ENCODE measurements at places on chromosomes 7 and 10.

GRCh38 chr10:66951896-66952295 is 26.1 kb downstream of the LRRTM3 start:
- no peak for DNase-seq

- no peak for DNase-seq
Observed at GRCh38 chr10:34396663-34397062, 418.4 kb downstream of the PARD3 start.

DNA sequence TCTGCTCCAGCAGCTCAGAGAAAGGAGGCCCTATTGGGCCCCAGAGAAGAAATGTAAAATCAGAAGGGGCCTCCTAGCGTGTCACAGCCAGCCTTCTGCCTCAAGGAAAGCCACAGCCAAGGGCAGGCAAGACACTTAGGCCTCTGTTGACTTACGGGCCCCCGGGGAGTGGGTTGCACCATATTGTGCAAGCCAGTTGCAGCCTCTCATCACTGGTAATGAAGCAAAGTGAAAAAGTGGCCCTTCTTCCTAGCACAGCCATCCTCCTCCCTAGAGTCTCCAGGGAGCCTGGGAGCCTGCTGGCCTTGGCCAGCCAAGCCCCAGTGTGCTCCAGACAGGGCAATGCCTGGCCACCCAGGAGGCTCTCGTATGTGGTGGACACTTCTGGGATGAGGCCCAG is 56.2 kb upstream of the GDF10 start:
- DNase-seq: no peak

- no peak for DNase-seq
Observed at GRCh38 chr10:110420401-110421193, 77.1 kb upstream of the DUSP5 start.

GRCh38 chr7:157193274-157193673 is 54.5 kb downstream of the UBE3C start:
- no peak for DNase-seq

DNA sequence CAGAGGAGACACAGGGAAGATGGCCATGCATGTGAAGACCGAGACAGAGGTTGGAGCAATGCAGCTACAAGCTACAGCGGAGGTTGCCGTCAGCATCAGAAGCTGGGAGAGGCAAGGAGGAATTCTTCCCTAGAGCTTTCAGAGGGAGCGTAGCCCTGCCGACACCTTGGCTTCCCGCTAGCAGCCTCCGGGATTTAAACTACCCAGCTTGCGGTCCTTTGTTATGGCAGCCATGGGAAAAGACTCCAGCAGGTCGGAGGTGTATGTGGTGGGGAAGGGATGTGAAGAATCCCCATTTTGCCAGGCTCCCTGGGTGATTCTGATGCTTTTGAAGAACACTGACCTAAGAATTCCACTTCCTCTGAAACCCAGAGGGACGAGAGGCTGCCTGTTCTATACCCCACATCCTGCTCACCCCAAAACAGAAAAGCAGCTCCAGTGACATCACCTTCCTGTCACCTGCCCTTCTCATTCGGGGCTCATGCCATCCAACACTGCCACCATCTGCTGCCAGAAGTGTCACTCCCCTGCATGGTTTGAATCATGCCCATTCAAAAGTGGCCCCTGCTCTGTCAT is 3.3 kb upstream of the SEPHS1 start:
- no peak for DNase-seq

DNA sequence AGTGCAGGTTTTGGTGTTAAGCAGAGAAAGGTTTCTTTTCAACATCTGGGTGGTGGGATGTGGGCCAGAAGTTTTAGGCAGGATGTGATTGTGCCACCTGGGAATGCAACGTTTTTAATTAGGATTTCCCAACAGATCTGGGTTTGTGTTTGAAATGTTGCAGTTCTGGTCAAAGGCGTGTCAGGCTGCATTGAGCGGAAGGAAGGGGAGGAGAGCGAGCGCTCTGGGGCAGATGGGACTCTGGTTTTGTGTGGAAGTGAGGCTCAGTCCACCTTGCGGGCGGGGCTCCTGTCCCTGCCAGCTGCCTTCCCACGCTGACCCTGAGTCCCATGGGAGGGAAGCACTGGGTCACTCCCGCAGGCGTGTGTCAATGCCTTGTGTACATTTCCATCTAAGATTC is 767.7 kb downstream of the KCNMA1 start:
- DNase-seq: no peak

- DNase-seq: no peak
Observed at GRCh38 chr10:127391875-127392274, 157.2 kb upstream of the NPS start.

DNA sequence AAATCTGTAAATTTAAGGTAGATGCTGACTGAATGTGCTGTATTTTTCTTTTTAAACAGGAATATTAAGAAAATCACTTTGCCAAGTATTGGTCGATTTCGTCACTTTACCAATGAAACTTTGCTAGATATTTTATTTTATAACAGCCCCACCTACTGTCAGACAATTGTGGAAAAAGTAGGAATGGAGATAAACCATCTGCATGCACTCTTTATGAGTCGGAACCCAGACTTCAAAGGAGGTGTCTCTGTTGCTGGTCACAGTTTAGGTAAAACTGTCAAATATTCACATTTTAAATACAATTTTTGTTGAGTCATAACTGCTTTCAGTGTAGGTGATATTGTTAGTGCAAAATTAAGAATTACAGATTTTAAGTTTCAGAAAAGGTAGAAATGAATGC is 25.2 kb downstream of the SEC23IP start:
- no peak for DNase-seq

DNA sequence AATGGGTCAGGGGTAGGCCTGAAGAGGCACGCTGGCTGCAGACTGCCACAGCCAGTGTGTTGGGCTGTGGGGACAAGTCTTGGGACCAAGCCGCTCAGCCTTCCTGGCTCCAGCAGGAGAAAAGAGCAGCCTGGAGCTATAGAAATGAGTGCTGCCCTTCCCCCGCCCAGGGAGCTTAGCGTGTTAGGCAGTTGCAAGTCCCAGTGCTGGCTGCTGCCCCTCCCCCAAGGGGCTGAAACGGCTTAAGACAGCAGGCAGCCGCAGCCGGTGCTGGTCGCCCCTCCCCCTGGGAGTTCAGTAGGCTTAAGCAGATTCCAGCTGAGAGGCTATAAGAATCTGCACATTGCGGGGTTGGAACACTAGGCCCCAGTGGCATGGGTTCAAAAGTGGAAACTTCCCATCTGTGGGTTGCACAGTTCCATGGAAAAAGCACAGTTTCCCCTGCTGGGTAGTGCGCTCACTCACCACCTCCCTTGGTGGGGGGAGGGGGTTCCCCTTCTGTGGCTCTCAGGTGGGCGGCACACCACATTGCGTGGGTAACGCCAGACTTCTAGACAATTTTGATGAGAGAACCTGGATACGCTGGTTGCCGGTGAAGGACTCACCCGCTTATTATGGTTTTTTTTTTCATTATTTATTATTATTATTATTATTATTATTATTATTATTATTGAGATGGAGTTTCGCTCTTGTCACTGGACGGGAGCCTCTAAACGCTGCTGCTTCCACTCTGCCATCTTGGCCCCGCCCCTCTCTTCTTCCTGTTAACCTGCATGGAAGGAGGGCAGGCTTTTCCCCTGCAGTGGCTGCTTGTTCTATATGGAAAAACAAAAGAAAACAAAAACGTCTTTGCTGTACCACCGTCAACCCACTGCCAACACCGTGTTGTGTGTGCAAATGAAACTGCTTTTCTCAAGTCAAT is 151.1 kb downstream of the CXCL12 start:
- no peak for DNase-seq

- DNase-seq: no peak
Observed at GRCh38 chr10:87694011-87694794, 34.5 kb downstream of the PAPSS2 start.

GRCh38 chr10:96093948-96094347 is 36.1 kb upstream of the ZNF518A start:
- no peak for DNase-seq

DNA sequence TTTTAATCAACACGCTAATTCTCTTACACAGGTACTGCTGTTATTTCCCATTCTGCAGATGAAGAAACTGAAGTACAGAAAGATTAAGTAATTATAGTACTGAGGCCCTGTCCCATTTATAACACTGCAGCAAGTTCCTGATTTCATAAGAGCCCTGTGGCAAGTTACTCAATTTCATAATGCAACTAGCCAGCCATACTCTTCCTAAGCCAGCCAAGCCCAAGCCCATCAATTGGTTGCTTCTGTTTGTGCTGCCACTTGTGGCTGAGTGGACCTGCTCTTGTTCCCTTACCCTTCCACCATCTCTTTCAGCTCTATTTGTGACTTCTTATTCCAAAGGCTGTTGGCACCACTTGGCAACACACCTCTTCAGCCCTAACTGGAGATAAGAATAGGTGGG is 19.7 kb upstream of the PRPF18 start:
- DNase-seq: no peak

DNA sequence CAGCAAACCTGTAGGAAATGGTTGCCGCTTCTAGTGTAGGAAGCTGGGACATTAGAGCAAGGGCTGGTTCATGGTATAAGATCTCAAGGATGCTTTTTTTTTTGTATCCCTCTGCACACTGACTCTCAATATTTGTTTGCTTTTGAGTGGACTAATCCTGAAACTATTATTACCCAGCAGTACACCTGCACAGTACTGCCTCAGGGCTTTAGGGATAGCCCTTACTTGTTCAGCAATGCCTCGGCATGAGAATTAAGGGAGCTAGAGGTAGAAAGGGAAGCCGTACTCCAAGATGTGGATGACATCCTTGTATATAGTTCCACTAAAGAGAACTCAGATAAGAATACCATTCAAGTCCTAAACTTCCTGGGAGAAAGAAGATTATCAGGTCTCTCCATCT is 70.5 kb downstream of the COPG2 start:
- no peak for DNase-seq

DNA sequence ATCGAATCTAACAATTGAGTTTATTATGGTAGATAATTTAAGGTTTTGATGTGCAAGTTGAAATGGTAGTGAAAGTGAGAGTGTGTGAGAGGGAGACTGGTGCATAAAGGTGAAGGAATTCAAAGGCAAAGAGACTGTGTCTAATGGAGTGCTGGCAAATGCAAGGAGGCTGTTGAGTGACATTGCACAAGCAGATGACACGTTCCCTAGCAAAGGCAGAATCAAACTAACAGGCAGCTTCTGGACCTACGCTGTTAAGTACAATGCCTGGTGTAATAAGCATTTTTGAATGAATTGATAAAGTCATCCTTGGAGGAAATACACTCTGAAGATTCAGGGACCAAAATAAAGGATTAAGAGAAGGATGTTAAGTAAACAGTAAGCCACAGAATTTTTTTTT is 11.7 kb upstream of the GPR141 start:
- no peak for DNase-seq

DNA sequence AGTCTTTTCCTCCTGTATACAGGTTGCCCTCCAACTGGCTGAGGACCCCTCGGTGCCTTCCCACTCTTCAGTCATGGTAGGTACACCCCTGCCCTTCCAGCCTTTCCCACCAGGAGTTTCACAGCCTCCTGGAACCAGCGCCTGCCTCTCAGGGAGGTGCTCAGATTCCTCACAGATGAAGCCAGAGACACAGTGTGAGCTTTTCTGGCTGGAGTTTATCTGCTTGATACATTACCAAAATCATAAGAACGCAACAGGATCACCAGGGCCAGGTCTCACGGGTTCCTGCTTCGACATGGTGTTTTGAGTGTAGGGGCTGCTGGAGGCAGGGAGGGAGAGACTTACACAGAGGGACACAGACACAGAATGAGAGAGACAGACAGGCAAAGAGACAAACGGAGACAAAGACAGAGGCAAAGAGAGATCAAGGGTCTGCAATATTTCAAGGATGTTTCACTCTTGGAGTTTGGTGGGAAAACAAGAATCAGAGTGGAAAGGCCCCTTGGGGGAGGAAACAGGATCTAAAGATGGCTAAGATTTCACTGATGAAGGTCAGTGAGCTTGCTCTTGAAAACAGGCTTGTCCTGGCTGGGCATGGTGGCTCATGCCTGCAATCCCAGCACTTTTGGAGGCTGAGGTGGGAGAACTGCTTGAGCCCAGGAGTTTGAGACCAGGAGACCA is 6.5 kb upstream of the INMT start:
- DNase-seq: no peak

GRCh38 chr7:94571816-94572215 is 62.2 kb downstream of the CASD1 start:
- DNase-seq: no peak

DNA sequence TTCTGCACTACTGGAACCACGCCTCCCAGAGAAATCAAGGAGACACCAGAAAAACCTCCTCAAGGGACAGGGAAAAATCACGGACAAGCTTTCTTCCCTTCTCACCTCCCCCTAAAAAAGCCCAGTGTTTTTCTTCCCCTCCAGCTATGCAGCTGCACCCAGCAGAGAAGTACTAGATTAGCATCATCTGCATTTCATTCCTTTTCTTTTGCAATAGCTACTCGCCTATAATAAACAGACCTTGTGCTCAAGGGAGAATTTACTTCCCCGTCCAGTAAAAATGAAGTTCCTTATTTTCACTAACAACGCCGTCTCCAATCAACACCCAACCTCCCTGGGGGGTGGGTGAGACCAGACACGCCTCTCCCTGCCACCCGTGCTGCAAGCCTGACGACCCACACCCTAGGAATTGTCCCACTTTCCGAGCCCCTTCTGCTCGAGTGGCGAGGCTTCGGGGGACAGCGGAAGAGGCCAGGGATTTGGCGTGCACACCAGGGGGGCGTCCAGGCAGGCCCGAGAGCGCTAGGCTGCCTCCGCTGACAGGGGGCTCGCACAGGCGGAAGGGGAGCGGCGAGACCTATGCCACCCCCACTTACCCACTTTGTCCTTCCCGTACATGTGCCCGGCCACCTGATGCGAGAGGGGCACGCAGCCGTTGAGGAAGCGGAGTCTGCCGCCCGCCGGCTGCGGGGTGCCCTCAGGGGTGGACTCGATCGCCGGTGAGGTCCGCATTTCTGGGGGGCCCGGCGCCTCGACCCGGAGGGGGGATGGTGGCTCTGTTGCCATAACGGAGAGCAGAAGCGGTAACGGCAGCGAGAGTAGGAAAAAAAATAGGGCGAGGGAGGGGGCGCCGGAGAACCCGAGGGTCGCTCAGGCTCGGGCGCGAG is 625 bp downstream of the IPMK start:
- DNase-seq: no peak

GRCh38 chr7:138902161-138902560 is 79.0 kb downstream of the KIAA1549 start:
- no peak for DNase-seq

DNA sequence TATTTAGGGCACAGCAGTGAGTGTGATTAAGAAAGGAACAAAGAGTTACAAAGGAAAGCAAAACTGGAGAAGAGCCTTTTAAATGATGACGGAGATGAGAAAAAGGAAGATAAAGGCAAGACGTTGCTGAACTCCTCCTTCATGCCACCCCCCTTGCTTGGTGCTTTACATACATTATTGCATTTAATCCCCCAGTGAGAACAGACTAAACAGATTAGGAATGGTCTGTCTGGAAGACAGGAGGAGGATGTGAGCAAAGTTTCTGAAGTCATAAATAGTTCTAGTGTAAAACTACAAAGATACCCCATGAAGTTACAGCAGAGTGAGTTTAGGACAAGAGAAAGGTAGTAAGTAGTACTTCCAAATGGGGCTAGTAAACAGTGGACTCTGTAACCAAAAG is 113.5 kb downstream of the PLCE1 start:
- no peak for DNase-seq

- peak; percentile 23 for DNase-seq
Observed at GRCh38 chr10:103276896-103277712, at the start of gene INA. INA (plus strand) TSS chr10:103277138; CDS start chr10:103277212, 74 bp downstream.

GRCh38 chr10:50272531-50272930 is 21.2 kb upstream of the ASAH2 start:
- DNase-seq: no peak
